GM03348 (cell line): ENCODE measurements at places on chromosomes 11 and 22.
A peak's percentile ranks its signal among the peaks of the same experiment; 100 is the strongest.

- DNase-seq: peak; percentile 91
Observed at GRCh38 chr22:39528681-39529486, 3.7 kb downstream of the RPS19BP1 start.

- peak; percentile 36 for DNase-seq
Observed at GRCh38 chr11:47186700-47187695, 764 bp upstream of the PACSIN3 start.

DNA sequence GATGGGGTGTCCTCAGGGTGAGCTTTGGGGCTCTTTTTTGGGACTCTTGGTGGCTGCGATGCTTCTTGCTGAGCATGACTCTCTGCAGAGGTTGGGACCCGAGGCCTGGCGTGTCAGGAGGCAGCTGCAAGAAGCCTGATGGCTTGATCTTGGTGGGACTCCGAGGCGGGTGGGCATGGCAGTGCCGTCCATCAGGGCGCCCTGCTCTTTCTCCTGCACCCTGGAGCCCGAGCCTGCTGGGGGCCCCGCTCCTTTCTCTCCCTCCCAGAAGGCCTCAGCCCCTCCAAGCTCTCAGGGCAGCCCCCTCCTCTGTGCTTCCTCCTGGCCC lies 432.7 kb downstream of the TBC1D22A start:
- DNase-seq: no peak

DNA sequence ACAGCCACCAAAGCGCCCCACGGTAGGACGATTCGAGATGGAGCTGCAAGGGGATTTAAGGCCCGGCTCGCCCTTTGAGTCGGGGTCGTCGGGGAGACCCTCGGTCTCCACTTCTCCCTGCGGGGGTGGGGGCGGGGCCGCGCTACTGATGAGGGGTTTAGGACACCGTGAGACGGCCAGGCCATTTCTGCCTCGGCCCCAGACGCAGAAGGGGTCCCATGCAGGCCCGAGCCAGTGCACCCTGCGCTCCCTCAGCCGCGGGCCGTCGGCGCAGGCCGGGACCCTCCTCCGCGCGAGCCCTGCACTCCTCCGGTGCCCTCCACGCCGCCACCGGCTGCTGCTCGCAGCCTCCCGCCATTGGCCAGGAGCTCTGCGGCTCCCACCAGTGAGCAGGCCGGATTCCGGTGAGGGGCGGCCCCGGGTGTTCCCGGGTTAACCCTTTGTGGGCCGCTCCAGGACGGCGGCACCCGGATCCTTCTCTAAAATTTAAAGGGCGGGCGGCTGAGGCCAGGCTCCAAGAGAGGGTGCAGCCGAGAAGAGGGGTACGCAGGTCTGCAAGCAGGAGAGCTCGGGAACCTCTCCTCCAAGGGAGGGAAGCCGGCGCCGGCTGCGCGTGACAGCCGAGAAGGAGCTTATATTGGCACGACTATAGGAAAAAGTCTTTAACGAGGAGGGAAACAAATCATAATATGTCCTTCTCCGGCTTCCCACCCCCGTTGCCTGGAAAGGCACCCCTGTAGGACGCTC lies 18.0 kb downstream of the CREB3L1 start:
- peak; percentile 94 for DNase-seq

- DNase-seq: no peak
Observed at GRCh38 chr11:125519860-125520834, 24.1 kb upstream of the FEZ1 start.

GRCh38 chr22:23113067-23113846 lies 28.5 kb downstream of the RSPH14 start:
- DNase-seq: peak; percentile 42

- DNase-seq: no peak
Observed at GRCh38 chr11:7882860-7883259, 48.2 kb downstream of the OR10A6 start.

DNA sequence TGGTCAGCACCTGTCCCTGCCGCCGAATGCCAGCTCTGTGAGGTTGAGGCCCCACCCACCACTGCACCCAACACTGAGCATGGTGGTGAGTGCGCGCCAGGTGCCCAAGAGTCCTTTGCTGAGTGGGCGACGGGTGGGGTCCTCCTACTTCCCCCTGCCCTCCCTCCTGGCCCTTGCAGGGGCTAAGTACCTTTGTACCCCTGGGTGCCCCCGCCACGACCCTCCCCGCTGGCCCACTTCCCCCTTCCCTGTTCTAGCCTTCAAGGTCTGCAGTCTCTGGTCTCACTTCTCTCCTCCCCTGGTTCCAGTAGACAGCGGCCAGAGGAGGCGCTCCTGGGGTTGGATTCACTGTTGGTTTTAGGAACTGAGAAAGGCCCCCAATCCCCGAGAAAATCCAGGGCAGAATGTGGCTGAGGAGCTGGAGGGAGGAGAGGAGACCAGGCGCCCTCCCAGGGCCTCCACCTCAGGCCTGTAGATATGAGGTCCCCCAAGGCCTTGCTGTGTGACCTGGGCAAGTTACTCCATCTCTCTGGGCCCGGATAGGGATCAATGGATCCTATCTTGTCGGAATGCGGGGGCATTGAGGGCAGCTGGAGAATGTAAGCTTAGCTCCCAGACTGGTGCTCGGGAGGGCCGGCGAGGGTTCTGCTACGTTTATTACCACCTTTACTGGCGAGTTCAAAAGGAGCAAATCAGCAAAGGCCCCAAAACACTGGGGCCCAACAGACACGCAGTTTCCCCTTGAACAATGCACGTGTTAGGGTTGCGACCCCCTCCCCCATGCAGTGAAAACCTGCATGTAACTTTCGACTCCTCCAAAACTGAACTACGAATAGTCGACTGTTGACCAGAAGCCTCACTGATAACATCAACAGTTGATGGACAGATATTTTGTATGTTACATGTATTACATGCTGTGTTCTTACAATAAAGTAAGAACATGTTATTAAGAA lies 31.9 kb upstream of the SMIM38 start:
- DNase-seq: no peak

DNA sequence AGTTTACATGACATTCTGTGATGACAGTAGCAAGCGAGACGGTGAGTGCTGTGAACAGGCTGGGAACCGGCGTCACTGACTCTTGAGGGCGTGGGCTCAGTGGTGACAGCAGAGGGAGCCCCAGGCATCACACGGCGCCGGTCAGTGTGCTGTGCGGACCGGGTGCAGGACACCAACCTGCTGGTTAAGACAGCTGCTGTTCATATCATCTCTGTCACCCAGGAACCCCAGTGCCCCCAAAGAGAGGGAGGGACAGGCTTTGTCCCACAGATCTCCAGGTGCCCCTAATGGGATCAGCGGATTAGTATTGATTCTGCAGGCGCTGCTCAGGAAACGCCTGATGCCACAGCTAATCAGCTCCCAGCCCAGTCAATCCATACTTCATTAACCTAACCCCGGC lies 18.4 kb downstream of the B3GAT1 start:
- no peak for DNase-seq

- no peak for DNase-seq
Observed at GRCh38 chr22:26479043-26479791, 4.4 kb downstream of the HPS4 start.

- no peak for DNase-seq
Observed at GRCh38 chr11:19982774-19983495, 177.3 kb downstream of the DBX1 start.

DNA sequence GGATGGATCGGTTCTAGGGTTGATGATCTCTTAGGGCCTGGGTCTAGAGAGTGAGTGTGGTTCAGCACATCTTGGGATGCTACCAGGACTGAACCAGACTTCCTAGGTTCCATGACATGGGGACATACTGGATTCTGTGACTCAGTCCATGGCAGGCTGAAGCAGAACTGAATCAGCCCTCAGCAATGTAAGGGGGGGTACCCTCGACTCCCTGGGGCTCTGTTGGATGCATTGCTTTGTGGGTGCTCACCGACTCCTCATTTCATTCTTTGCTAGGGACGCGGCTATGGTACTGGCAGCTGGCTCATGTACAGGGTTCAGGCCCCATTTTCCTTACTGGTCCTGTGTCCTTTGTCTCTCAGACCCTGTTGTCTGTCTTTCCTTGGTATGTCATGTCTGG lies 733 bp upstream of the GRAMD1B start:
- peak; percentile 79 for DNase-seq

- no peak for DNase-seq
Observed at GRCh38 chr11:111301004-111301841, 2.9 kb downstream of the POU2AF3 start.

- no peak for DNase-seq
Observed at GRCh38 chr22:20244691-20245576, 23.2 kb downstream of the RTN4R start.

DNA sequence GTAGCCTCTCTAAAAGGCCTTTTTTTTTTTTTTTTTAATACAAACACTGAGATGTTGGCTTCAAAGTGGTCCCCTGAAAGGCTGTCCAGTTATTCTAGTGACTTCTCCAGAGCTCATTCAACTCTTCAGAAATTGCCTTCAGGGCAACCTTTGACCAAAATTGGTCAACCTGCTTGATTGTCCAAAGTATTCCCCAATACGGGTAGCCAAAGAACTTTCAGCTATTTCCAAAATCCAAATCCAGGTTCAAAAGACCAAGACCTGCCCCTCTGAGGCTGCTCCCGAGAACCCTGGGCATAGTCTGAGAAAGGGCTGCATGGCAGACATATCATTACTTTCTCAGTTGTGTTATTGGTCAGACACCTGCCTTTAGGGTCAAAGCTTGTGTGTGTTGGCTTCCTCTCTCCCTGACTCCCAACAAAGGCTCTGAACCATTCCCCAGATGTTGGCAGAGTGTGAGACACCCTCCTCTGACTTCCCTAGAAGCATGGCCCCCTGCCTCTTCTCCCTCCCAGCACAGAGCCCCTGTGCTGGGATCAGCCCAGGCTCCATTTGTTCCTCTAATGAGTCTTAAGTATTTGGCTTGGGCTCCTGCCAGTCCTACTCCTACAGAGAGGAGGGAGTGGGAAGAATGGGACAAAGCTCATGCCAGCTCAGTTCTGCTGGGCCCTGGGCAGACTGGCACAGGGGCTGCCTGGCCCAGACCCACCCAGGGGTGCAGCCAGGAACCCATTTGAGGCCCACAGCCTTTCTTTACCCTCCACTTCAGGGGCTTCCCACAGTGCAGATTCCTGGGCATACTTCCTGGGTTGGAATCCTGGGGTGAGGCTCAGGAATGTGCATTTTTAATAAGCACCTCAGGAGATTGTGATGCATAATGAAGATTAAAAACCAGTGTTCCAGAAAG lies 30.3 kb downstream of the TNKS1BP1 start:
- peak; percentile 64 for DNase-seq
